ENCODE measurements at places on chromosomes 13 and 19. TPM values are rescaled to one million over a fixed set of nuclear protein-coding genes. Genes with fewer than 3 reads are reported as not detected.
A peak's percentile ranks its signal among the peaks of the same experiment; 100 is the strongest.

DNA sequence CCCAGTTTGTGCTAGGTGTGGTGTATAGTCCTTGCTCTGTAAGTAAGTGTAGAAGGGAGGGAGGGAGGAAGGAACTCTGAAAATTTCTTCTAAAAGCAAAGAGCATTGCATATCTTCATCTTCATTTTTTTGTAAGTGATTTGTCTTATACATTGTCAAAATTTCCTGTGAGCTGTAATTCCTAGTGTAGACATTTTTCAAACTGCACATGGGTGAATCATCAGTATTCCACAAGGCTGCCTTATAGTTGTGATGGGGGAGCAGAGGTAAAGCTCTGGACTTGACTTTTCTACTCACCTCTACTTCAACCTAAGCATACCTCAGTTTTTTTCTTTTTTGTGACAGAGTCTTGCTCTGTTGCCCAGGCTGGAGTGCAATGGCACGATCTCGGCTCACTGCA, 86.9 kb downstream of the CDK8 start:
- no peak for DNase-seq

DNA sequence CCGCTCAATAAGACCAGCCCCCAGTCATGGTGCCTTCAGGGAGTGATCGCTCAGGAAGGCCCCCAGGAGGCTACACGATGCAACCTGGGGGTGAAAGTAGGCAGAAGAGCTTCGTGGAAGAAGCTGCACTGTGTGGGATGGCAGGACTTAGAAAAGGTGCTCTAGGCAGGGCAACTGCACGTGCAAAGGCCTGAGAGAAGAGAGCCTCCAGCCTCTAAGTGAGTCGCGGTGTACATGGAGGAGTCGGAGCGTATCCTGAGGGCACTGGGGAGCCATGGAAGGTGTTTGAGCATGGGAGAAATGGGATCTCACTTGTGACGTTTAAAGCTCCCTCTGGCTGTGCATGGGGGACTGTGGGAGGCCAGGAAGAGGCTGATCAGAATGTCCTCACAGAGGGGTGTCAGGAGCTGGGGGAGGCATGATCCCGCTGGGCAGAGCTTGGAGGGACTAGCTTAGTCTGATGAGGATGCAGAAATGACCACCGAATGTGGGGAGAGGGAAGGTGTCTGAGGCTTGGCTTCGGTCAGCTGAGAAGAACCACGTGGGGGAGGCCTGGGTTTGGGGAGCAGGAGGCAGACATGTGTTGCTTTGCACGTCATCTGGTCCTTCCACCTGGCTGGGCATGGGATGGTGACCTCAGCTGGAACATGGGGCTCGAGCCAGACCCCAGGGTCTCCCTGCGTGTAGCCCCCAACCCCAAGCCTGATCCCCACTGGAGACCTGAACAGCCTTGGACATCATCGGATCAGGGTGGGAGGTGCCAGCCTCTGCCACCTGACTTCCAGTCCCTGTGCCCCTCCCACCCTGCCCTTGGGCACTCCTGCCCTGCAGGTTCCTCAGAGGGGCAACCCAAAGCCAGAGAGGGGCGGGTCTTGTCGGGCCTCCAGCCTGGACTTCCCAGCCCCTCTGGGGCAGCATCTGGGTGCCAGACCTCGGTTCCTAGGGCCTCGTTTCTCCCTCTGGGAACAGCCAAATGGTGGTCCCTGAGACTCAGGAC, 1.1 kb downstream of the APC2 start:
- DNase-seq = no peak

GRCh38 chr19:46559203-46559602, 41.9 kb upstream of the CALM3 start:
- DNase-seq = no peak

GRCh38 chr19:374183-374885, 29.7 kb upstream of the MIER2 start:
- no peak for DNase-seq

- DNase-seq = no peak
Measured at GRCh38 chr13:59483501-59484145, 680.1 kb downstream of the DIAPH3 start.

Gene FSD1
- total RNA-seq = 0.64 TPM

GRCh38 chr13:94427313-94427953, 52.0 kb downstream of the DCT start:
- DNase-seq = no peak

Gene CGB7
- total RNA-seq = not detected

GRCh38 chr19:14408491-14409145, 10.5 kb downstream of the DDX39A start:
- no peak for DNase-seq

GRCh38 chr19:18393836-18394235, 3.6 kb downstream of the LRRC25 start:
- DNase-seq = no peak

DNA sequence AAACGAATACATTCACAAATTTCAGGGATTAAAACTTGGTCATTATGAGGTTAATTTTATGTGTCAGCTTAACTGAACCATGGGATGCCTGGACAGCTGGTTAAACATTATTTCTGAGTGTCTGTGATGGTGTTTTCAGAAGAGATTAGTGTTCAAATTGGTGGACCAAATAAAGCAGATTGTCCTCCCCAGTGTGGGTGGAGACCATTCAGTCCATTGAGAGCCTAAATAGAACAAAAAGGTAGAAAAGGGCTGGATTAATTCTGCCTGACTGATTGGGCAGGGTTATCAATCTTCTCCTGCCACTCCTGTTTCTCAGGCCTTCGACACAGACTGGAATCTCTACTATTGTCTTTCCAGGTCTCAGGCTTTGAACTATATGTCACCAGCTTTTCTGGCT, 203.8 kb upstream of the SLITRK6 start:
- no peak for DNase-seq

Gene EXOC3L2
- total RNA-seq = 1.2 TPM

DNA sequence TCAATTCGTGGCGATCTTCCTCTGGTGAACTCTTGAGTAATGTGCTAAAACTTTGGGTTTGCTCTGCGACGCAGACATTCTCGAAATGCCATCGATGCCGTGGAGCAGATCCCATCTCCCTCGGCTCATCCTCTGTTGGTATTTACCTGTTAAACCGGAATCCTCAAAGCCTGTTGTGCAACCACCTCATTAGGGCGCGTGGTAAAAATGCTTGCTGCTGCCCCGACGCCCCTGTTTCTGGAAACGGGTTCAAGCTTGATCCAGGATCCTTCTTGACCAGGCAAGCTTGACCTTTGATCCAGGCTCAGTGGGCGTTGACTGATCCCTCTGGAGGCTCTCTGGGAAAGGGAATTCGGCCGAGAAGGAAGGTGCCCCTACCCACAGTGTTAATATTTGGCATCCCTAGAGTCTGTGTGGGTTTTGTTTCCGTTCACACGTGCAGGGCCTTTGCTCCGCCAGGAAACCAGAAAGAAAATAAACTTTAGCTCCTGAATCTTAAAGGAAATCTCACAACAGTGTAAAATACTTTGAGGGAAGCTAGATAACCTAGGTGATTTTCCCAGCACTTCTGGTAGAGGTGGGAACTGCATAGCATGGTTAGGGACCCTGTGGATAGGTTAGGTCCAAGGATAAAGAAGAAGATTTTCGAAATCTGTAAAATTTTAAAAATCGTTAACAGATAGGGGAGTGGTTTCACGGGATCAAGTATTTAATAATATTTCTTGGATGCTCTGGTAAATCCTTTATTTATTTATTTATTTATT, 1.1 kb downstream of the LSM14A start:
- peak; percentile 78 for DNase-seq

Gene C19orf85
- total RNA-seq = not detected

DNA sequence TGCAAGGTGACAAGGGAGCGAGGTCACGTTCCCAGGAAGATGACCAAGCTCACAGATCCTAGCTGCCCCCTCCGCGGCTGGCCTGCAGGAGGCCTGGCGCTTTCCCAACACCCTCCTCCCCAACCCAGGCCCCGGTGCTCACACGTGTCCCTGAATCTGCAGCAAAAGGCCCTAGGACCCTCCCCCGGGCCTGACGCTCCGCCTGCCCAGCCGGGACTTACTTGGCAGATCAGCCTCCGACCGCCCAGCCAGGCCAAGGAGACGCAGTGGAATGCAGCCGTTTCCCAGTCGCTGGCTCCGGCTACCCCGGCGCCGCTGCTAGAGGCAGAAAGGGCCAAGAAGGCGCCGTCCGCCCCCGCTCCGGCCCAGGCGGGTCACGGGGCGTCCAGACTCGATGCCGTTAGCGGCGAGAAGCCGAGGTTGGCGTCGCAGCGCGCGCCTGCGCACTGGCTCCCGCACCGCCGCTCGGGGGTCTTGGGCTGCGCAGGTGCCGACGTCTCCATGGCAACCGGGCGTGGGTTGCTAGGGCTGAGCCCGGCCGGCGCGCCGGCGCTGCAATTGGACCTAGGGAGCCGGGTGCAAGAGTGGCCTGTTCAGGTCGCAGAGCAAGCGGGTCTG, at the start of gene PNMA8A:
Gene PNMA8A (minus strand): TSS at position 448 of the 618 bp plus-strand sequence. CDS start 528 bp downstream, outside the sequence.
- DNase-seq = peak; percentile 19

DNA sequence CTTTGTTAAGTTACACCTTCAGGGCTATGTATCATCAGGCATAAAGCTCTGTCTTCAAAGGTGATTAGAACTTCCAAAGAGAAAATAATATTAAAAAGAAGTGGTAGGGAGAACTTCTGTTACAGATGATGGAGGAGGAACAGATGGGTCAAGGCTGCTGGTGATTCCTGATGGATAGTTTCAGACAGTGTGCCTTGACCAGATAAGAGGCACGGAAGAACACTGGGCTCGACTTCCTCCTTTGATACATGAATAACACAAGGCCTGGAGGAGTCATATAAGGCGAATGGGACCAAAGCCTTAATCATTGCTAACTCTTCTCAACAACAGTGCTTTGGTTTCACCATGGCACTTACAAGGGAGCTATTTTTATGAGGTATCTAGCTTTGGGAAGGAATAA, 128.1 kb upstream of the RXFP2 start:
- DNase-seq = no peak

GRCh38 chr13:49441846-49442245, 2.0 kb downstream of the CAB39L start:
- no peak for DNase-seq

GRCh38 chr13:76300688-76301087, 585.5 kb downstream of the KCTD12 start:
- DNase-seq = no peak

GRCh38 chr19:19659646-19660245, 3.7 kb downstream of the ATP13A1 start:
- peak; percentile 21 for DNase-seq

DNA sequence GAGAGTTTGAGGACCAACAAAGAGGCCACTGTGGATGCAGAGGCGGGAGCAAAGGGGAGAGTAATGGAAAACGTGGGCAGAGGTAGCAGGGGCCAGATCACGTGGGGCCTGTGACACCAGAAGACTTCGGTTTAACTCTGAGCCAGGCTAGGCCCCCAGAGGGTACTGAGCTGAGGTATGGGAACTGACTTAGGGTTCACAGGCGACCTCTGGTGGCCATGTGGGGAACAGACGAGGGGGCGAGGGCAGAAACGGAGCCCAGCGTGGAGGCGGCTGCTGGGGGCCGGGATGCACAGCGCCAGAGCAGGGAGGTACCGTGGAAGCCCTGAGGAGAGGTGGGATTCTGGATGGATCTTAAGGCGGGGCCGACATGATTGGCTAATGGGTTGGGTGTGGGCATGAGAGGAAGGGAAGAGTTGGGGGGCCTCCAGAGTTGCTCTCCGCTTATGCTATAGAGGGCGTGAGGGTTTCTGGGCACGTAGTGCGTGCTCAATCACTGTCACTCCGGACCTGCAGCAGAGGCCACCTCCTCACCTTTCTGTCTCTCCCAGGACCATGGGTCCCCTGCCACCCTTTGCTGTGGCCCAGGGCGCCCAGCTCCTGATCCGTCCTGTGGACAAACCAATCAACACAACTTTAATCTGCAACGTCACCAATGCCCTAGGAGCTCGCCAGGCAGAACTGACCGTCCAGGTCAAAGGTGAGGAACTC, 13.7 kb downstream of the PVR start:
- DNase-seq = peak; percentile 73

DNA sequence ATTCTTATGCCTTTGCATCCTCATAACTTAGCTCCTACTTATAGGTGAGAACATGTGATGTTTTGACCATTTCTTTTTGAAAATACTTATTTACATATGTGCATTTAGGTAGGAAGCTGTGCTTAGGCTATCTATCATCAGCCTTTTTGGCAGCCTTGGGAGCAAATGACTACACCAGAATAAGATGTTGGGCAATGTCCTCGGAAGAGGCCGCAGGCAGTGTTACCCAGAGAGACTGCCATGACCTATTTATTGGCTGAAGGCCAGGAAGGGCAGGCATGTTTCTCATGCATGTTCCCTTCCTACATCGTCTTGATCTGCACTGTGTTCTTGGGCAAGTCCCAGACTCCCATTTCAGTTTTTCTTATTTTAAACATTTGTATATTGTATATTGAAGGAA, 122.3 kb downstream of the B3GLCT start:
- no peak for DNase-seq

DNA sequence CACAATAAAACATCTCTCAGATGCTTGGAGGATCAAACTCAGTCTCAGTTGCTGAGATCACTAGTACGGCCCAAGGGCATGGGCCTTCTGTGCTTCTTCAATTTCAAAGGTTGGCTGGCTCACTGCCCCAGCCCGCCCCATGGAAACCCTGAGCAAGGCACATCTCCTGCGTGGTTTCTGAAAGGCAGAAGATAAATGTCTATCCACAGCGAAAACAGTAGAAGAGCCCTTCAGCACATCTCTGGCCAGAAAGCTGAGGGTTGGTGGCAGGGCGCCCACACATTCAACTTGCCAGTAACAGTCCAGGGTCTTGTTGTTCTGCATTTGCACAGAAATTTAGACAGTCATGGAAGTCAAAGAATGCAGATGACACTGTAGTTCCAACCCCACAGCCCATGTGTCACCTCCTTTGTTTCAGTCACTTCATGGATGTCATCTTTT, 24.0 kb upstream of the KATNAL1 start:
- peak; percentile 55 for DNase-seq

GRCh38 chr13:113963376-113963775, 10.5 kb downstream of the C13orf46 start:
- peak; percentile 6 for DNase-seq

Gene SIGLEC9
- total RNA-seq = 1.4 TPM

Gene ZNF729
- not detected for total RNA-seq

GRCh38 chr19:47615714-47616113, 6.8 kb downstream of the BICRA start:
- no peak for DNase-seq

Gene ZFP28
- total RNA-seq = 1.6 TPM

Gene SLC6A16
- 3.7 TPM for total RNA-seq
